ENCODE measurements at places on chromosomes 4 and X. TPM values are rescaled to one million over a fixed set of nuclear protein-coding genes. Genes with fewer than 3 reads are reported as not detected.
A peak's percentile ranks its signal among the peaks of the same experiment; 100 is the strongest.

- H3K4me3 ChIP-seq, result no peak overlapping the region
- H3K27me3 ChIP-seq, result no peaks in the 10 kb centered on the region
- H3K4me1 ChIP-seq, result no peaks in the 10 kb centered on the region
- no peaks in the 10 kb centered on the region for H3K36me3 ChIP-seq
- no peak for DNase-seq
Measured at GRCh38 chr4:176611951-176612350, 180.8 kb downstream of the VEGFC start.

- H3K4me1 ChIP-seq, result peaks cover 7% of the 10 kb centered on the region
- H3K27ac ChIP-seq, result no peak overlapping the region
- H3K4me3 ChIP-seq, result no peak overlapping the region
- DNase-seq, result no peak
- no peaks in the 10 kb centered on the region for H3K27me3 ChIP-seq
- H3K36me3 ChIP-seq, result no peaks in the 10 kb centered on the region
Measured at GRCh38 chr4:147779451-147779850, 47.6 kb downstream of the ARHGAP10 start.

DNA sequence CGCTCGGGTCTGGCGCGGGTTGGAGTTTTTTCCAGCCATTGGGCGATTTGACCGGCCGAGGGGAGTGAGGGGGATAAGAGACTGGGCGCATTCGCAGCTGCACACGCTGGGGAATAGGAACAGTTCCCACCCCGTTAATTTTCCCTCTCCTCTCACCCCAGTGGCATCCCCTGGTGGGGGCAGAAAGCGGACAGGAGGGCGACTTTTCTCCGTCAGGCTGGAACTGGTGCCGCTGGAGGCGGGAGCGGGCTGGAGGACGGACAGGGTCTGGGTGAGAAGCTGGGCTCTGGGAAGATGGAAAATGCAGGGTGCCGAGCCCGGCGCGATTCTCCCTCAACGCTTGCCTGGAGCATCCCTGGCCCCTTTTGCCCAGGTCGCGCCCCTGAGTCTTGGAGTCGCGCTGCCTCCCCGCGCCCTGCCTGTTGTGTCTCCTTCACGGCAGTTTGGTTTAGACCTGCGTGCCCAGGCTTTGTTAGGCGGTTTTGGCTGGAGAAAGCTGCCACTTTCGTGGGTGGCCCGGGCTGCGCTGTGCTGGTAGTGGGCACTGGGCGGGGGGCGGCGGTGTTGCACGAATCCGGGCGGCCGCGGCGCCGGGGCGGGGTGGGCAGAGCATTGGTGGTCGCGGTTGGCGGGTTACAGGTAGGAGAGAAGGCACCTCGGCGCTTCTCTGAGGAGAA is 2.0 kb downstream of the ADGRL3 start:
- H3K36me3 ChIP-seq, result no peaks in the 10 kb centered on the region
- DNase-seq, result peak; percentile 32
- H3K27ac ChIP-seq, result no peak overlapping the region
- H3K4me1 ChIP-seq, result peaks cover 4% of the 10 kb centered on the region

GRCh38 chr4:706834-707598 is 1.4 kb downstream of the PCGF3 start:
- H3K27me3 ChIP-seq, result no peaks in the 10 kb centered on the region
- no peak for DNase-seq
- no peak overlapping the region for H3K27ac ChIP-seq
- peak overlapping the region; percentile 94 for H3K4me3 ChIP-seq

GRCh38 chr4:153832720-153833287 is 43.9 kb upstream of the SFRP2 start:
- H3K27me3 ChIP-seq, result no peaks in the 10 kb centered on the region
- no peak overlapping the region for H3K4me3 ChIP-seq
- no peak overlapping the region for H3K27ac ChIP-seq
- no peaks in the 10 kb centered on the region for H3K4me1 ChIP-seq

GRCh38 chrX:17475449-17476217 is 100.6 kb downstream of the NHS start:
- H3K27me3 ChIP-seq, result no peaks in the 10 kb centered on the region
- DNase-seq, result peak; percentile 53

DNA sequence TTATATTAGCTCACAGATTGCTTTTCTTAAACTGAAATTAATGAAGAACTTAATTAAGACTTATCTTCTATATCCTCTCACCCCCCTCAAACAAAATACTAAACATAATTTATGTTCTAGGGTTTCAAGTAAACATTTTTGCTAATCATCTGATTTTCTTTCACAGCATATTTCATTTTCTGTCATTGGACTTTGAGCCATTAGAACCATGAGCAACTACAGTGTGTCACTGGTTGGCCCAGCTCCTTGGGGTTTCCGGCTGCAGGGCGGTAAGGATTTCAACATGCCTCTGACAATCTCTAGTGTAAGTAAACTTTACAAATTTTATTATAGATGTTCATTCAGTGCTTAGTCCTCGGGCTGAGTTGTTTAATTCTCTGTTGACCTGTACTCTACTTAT is 3.3 kb downstream of the PDLIM5 start:
- peak; percentile 90 for DNase-seq
- H3K27me3 ChIP-seq, result no peaks in the 10 kb centered on the region
- H3K27ac ChIP-seq, result peak overlapping the region; percentile 99
- peak overlapping the region; percentile 94 for H3K4me3 ChIP-seq
- peaks cover 16% of the 10 kb centered on the region for H3K36me3 ChIP-seq

DNA sequence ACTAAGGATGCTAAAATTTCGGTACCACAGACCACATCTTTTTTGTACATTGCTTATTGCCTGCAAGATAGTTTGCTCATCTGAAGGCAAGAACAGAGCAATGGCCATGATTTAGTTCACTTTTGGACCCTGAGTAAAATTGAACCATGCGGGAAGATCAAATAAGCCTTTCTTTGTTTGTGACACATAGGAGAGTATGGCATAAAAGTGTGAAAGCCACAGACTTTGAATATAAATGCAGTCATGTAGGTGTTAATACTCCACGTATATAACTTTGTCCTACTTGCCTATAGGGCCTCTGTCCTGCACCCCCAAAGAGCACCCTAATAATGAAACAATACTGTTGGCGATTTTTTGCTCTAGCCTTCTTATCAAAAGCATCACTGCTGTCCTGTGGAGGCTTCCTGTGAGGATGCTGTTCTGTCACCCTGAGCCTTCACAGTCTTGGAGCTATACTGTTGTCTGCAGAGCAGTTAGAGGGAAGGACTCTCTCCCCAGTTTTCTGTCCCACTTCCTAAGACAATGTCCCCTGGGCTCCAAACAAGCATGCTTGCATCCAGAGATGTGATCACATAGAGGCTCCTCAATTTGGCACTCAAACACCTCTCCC is 10.2 kb upstream of the CXCL13 start:
- H3K27me3 ChIP-seq, result no peaks in the 10 kb centered on the region
- H3K4me1 ChIP-seq, result no peaks in the 10 kb centered on the region
- H3K27ac ChIP-seq, result no peak overlapping the region
- no peaks in the 10 kb centered on the region for H3K36me3 ChIP-seq
- no peak overlapping the region for H3K4me3 ChIP-seq

DNA sequence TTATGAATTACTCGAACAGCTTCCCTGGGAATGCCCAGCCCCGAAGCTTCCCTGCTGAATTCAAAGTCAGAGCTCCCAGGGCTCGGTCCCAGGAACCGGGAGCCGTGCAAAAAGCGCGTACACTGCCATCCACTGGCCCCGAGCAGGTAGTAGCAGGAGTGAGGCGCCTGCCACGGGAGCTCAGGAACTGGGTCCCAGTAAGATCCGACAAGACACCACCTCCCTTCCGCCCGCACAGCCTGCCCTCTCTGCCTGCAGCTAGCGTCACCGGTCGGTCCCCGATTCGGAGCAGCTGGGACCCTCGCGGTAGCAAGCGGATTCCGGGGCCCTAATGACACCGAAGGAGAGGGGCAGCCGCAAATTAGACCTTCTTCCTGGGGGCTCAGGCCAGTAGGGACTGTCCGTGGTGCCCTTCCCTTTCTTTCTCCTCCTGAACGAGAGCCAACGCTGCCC is 1.2 kb downstream of the CORIN start:
- no peaks in the 10 kb centered on the region for H3K27me3 ChIP-seq
- H3K4me3 ChIP-seq, result peak overlapping the region; percentile 82
- H3K27ac ChIP-seq, result peak overlapping the region; percentile 92
- H3K36me3 ChIP-seq, result no peaks in the 10 kb centered on the region

- H3K4me3 ChIP-seq, result no peak overlapping the region
- H3K27me3 ChIP-seq, result peaks cover 12% of the 10 kb centered on the region
- no peaks in the 10 kb centered on the region for H3K36me3 ChIP-seq
- no peak for DNase-seq
Measured at GRCh38 chrX:135191838-135192237, 20.6 kb upstream of the CT55 start.

- no peak overlapping the region for H3K4me3 ChIP-seq
- H3K27ac ChIP-seq, result no peak overlapping the region
Measured at GRCh38 chr4:4901877-4902276, 42.4 kb downstream of the MSX1 start.

GRCh38 chr4:38623260-38623659 is 40.7 kb upstream of the KLF3 start:
- no peaks in the 10 kb centered on the region for H3K27me3 ChIP-seq
- no peaks in the 10 kb centered on the region for H3K4me1 ChIP-seq
- H3K4me3 ChIP-seq, result no peak overlapping the region
- DNase-seq, result no peak
- no peak overlapping the region for H3K27ac ChIP-seq
- no peaks in the 10 kb centered on the region for H3K36me3 ChIP-seq

- H3K4me3 ChIP-seq, result no peak overlapping the region
- H3K27ac ChIP-seq, result no peak overlapping the region
- no peak for DNase-seq
Measured at GRCh38 chrX:28549838-28550237, 37.4 kb upstream of the IL1RAPL1 start.

GRCh38 chrX:98607739-98608138 is 1724.0 kb downstream of the RPA4 start:
- H3K36me3 ChIP-seq, result no peaks in the 10 kb centered on the region
- H3K27ac ChIP-seq, result no peak overlapping the region
- H3K4me3 ChIP-seq, result no peak overlapping the region
- H3K27me3 ChIP-seq, result no peaks in the 10 kb centered on the region

GRCh38 chr4:23888421-23889319 is 1.2 kb downstream of the PPARGC1A start:
- peak overlapping the region; percentile 95 for H3K27ac ChIP-seq
- H3K4me3 ChIP-seq, result peak overlapping the region; percentile 63
- H3K27me3 ChIP-seq, result no peaks in the 10 kb centered on the region
- DNase-seq, result peak; percentile 71

DNA sequence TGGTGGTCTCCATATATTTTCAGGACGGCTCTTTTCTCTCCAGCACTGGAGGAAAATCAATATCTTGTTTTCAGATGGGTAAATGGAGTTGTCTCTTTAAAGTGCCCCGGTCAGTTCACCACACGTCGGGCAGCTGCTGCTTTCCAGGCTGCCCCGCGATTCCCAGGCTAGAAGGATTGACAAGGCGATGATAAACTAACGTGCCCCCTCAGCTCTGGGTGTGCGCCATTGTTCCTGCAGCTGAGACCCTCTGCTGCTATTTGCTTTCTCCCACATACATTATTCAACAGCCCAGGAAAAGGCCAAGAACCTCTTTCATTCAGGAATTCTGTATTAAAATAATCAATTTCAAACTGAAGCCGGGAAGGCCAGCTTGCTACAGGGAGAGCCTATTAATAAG is 254.5 kb downstream of the SOX3 start:
- DNase-seq, result no peak
- H3K27me3 ChIP-seq, result no peaks in the 10 kb centered on the region
- H3K27ac ChIP-seq, result no peak overlapping the region
- H3K36me3 ChIP-seq, result no peaks in the 10 kb centered on the region
- H3K4me1 ChIP-seq, result no peaks in the 10 kb centered on the region
- H3K4me3 ChIP-seq, result no peak overlapping the region

- no peaks in the 10 kb centered on the region for H3K36me3 ChIP-seq
- no peaks in the 10 kb centered on the region for H3K4me1 ChIP-seq
- H3K27ac ChIP-seq, result no peak overlapping the region
- no peak for DNase-seq
- no peak overlapping the region for H3K4me3 ChIP-seq
Measured at GRCh38 chr4:155975511-155975910, 21.8 kb upstream of the CTSO start.

- no peak overlapping the region for H3K27ac ChIP-seq
- no peaks in the 10 kb centered on the region for H3K27me3 ChIP-seq
- H3K4me3 ChIP-seq, result no peak overlapping the region
- no peaks in the 10 kb centered on the region for H3K4me1 ChIP-seq
- DNase-seq, result peak; percentile 13
Measured at GRCh38 chrX:84153538-84153937, 34.5 kb downstream of the RPS6KA6 start.

DNA sequence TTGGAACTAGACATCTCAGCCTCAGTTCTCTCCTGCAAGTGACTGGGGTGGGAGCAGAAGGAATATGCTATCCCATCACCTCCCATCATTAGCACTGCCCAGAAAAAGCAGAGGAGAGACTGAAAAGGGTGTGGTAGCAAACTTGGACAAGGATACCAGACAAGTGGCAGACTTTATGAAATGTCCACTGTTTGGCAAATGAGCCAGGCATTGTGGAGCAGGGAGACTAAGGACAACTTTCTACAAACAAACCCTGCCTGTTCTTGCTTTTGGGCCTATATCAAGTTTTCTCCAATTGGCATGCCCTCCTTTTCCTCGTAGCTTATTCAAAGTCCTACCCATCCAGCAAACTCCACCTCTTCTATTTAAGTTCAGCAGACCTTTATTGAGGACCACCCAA is 41.6 kb downstream of the ZCCHC12 start:
- no peak for DNase-seq
- no peak overlapping the region for H3K4me3 ChIP-seq
- H3K27me3 ChIP-seq, result no peaks in the 10 kb centered on the region

GRCh38 chrX:27735914-27736313 is 71.9 kb upstream of the MAGEB10 start:
- no peaks in the 10 kb centered on the region for H3K27me3 ChIP-seq
- H3K27ac ChIP-seq, result no peak overlapping the region
- H3K4me1 ChIP-seq, result no peaks in the 10 kb centered on the region
- H3K4me3 ChIP-seq, result no peak overlapping the region
- DNase-seq, result no peak

DNA sequence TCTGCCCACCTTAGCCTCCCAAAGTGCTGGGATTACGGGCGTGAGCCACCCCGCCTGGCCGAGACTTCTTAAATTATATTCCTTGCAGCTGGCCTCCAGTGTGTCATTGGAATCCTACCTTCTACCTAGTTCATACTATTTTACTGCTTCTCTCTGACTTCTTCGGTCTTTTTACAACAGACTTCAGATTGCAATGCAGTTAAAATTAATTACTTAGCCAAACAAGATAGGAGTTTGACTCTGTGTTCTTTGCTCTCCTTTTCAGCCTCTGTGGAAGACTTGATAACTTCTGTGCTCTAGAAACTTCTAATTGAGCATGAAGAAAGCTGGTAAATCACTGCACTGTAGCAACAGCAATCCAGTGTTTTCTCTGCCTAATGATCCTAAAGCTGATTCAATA is 199.5 kb downstream of the GASK1B start:
- DNase-seq, result no peak
- no peaks in the 10 kb centered on the region for H3K27me3 ChIP-seq
- no peaks in the 10 kb centered on the region for H3K4me1 ChIP-seq
- H3K27ac ChIP-seq, result no peak overlapping the region

- no peak overlapping the region for H3K4me3 ChIP-seq
- H3K27ac ChIP-seq, result no peak overlapping the region
- H3K4me1 ChIP-seq, result no peaks in the 10 kb centered on the region
- H3K27me3 ChIP-seq, result peaks cover 54% of the 10 kb centered on the region
- DNase-seq, result no peak
Measured at GRCh38 chr4:41385481-41385880, 128.8 kb downstream of the UCHL1 start.

Gene CDX4
- not detected for polyA plus RNA-seq

Gene PRDM5
- polyA plus RNA-seq, result 9.3 TPM

Gene CXorf49
- not detected for polyA plus RNA-seq

Gene LAS1L
- 45.5 TPM for polyA plus RNA-seq

Gene GTPBP6
- polyA plus RNA-seq, result 79.2 TPM

Gene IL1RAPL1
- 4.2 TPM for polyA plus RNA-seq

Gene GLOD5
- polyA plus RNA-seq, result not detected

Gene CT83
- polyA plus RNA-seq, result not detected

Gene VCX2
- polyA plus RNA-seq, result not detected

Gene HMX1
- polyA plus RNA-seq, result 0.13 TPM
